ENCODE measurements at places on chromosomes 7 and 10.

- no peak for DNase-seq
These were observed 26.7 kb downstream of the CPXM2 start for GRCh38 chr10:123864923-123865322.

GRCh38 chr7:85336086-85336485, 149.2 kb upstream of the SEMA3D start:
- DNase-seq = no peak

DNA sequence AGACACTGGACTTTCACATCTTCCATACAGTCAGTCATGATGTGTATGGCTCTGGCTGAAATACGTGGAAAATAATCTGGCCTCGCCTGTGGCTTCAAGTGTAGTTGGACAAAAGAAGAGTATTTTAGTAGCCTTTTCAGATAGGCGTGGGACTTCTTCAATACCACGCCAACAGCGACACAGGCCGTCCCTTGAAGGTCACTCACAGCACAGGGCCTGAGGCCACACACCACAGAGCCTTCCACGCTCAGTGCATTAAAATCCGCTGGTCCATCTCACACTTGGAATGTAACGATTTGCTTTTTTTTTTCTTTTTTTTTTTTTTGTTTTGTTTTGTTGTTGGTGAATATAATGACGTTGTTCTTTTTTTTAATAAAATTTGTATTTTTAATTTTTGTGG, 51.8 kb upstream of the SUN1 start:
- no peak for DNase-seq

GRCh38 chr7:158706273-158706704, 1.7 kb upstream of the NCAPG2 start:
- DNase-seq = no peak

DNA sequence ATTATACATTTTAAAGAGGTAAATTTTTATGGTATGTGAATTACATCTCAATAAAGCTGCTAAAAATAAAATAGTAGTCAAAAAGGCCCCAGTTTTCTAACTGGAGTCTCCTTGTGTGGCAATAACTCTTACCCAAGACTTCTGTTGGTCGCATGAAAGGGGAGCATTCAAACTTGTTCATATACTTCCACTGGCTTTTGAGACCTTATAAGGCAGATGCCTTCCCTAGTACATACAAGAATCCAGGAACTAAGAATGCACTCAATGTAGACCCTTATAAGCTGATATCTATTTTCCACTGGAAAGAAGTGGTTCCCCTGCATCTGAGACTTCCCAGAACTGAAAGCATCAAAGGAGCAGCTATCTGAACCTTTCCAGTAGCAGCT, 13.0 kb downstream of the BCAP29 start:
- DNase-seq = no peak

GRCh38 chr10:102542800-102543418, 39.1 kb downstream of the SUFU start:
- DNase-seq = no peak

GRCh38 chr7:101729241-101729883, 88.1 kb upstream of the CUX1 start:
- no peak for DNase-seq

DNA sequence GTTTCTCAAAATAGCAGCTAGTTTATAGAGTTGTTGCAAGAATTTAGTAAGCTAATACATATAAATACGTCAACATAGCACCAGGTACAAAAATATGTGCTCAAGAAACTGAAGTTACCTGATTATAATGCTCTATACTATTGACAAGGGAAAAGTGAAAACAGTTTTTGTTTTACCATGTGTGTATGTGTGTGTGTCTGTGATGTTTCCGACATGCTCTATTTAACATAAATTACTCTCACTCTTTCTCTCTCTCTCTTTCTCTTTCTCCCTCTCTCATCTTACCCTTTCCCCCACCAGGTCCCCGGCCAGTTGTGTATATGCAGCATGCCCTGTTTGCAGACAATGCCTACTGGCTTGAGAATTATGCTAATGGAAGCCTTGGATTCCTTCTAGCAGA, 4.3 kb downstream of the LIPN start:
- DNase-seq = no peak
